NCI-H187 (cell line): ENCODE measurements at places on chromosomes 5 and 9.

DNA sequence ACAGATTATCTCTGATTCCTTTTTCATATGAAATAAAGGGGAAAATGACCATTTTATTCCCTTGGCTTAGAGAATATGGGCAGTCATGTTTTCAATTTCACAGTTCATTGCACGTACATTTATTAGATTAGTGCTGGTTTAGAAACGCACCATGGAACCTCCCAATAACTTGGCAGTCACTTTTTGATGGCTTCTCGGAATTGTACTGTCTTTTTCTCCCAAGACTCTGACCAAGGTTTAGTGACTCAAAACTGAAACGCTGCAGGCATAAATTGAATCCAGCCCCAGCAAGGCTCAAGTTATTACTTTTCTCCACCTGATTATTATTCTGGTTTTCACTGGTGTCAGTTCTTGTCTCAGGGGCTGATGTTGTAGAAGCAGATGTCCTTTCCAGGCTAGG, 55.6 kb upstream of the EGFLAM start:
- DNase-seq, result no peak

- no peak for DNase-seq
Observed at GRCh38 chr9:3043369-3043768, 199.5 kb upstream of the PUM3 start.

GRCh38 chr9:69307446-69308205, 17.4 kb upstream of the ENTREP1 start:
- DNase-seq, result peak; percentile 30

- peak; percentile 6 for DNase-seq
Observed at GRCh38 chr5:36305571-36306326, 4.0 kb upstream of the RANBP3L start.

- DNase-seq, result no peak
Observed at GRCh38 chr9:106110483-106110882, 416.1 kb downstream of the TMEM38B start.

DNA sequence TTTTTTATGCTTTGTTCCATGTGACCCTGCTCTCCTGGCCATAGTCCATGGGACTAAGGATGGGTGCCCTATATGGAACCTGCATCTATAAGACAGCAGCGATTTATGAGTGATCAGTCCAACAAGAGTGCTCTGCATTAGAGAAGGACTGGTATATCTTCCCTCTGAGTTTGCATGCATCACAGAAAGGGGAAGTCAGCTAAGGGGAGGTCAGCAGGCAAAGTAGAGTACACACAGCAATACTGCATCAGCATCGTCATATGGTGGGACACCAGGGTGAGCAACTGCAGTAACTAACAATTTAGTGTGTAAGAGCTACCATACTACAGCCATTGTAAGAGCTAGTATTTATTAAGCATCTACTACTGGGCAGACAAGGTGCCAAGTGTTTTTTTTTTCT, 311.3 kb downstream of the NDUFS4 start:
- DNase-seq, result no peak

DNA sequence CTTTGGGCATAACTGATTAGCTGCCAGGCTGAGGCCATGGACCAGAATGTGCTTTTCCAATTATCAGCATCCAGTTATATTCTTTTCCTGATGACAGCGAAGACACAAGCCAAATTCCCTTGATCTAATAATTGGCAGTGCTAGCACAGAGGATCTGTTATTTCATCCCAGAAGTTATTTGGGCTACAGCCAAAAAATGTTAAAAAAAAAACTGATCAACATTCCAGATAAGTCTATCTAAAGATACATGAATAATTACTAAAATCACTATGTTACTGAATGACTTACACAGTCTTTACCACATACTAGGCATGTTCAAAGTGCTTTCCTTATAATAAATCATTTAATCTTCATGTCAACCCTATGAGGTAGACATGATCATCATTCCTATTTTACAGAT, 13.5 kb upstream of the PDZD2 start:
- DNase-seq, result no peak

GRCh38 chr5:157343842-157344790, 78.2 kb downstream of the CYFIP2 start:
- DNase-seq, result no peak

DNA sequence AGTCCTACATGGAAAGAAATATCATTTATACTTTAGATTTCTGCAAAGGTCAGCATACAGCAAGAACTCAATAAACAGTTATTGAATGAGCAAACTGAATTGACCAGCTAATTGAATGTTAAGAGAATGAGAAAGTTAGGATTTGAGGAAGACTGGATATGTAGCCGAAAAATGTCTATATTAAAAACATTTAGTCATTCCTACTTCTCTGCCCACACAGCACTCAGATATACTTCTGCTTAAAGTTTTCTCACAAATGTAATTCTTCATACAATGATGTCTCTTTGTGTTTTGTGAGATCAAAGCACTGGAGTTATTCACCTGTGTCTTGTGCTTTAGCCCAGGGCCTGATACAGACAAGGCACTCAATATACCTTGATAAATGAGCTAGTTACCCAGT, 188.6 kb downstream of the PARP8 start:
- DNase-seq, result no peak

DNA sequence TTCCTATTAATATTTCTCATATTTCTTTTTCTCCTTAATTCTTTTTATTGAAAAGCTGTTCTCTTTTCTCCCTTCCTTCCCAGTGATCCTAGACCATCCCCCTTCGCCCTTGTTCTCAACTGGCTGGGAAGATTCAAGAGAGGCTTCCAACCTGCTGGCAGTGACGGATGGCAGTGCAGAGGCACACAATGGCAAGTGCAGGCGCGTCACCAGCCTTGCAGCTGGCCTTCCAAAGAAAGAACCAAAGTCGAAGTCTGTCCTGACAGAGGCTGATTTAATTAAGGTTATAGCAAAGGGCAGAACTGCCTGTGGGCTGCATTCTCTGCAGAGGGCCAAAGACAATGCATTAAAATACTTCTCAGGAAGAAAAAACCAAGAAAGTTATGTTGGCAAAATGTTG, 7.4 kb downstream of the CEMIP2 start:
- DNase-seq, result no peak

- DNase-seq, result no peak
Observed at GRCh38 chr9:95368377-95369160, 51.1 kb upstream of the FANCC start.

DNA sequence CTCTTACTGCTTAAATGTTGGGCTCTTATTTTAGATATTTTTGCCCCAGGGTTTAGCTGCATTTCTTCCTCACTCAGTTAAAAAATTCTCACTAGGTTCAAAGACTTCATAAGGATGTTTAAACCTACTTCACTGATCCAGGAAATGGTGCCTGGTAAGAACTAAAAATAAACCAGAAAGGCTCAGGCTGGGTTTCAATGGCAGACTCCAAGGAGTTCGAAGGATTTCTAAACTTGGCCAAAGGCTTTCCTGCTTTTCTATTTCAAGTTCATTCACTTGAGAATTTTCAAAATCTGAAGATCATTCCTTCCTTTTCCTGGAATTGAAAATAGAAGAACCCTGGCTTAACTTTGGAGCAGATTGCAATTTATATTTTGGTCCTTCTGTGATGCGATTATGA, 193.0 kb upstream of the MAP1B start:
- DNase-seq, result no peak

DNA sequence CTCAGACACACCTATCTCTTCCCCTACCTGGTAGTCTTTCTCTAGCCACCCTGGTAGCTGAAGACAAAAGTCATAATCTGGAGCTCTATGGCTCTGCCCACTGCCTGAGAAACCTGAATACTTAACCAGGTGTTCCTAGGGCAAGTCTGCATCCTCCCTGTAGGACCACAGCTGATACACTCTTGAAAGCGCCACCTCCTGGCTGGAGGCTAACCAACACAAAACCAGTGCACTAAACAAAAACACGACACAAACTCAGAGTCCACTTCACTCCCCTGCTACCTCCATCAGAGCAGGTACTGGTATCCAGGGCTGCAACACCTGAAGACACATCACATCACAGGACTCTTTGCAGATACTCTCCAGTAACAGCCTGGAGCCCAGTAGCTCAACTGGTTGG, 84.6 kb upstream of the ANXA1 start:
- no peak for DNase-seq

DNA sequence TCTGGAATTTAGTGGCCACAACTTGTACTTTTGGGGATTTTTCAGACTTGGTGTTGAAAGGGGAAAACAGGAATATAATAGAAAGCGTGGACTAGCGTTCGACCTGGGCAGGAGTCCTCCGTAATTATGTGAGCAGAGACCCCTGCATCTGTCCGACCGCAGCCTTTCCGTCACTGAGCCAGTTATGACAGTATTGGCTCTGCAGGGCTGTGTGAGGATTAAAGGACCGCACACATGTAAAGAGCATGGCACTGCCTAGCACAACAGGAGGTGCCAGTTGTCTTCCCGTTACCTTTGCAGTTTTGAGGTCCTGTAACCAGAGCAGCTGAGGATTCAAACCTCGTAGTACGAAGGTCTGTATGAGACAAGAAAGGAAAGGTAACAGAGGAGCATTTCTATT, 1.2 kb downstream of the B4GALT7 start:
- DNase-seq, result no peak

- no peak for DNase-seq
Observed at GRCh38 chr5:74300808-74301389, 339.6 kb downstream of the ENC1 start.

GRCh38 chr5:158992037-158992740, 107.5 kb downstream of the EBF1 start:
- DNase-seq, result no peak

GRCh38 chr5:112878760-112879159, 17.7 kb downstream of the SRP19 start:
- no peak for DNase-seq

GRCh38 chr9:73219985-73220626, 68.4 kb downstream of the ANXA1 start:
- no peak for DNase-seq

DNA sequence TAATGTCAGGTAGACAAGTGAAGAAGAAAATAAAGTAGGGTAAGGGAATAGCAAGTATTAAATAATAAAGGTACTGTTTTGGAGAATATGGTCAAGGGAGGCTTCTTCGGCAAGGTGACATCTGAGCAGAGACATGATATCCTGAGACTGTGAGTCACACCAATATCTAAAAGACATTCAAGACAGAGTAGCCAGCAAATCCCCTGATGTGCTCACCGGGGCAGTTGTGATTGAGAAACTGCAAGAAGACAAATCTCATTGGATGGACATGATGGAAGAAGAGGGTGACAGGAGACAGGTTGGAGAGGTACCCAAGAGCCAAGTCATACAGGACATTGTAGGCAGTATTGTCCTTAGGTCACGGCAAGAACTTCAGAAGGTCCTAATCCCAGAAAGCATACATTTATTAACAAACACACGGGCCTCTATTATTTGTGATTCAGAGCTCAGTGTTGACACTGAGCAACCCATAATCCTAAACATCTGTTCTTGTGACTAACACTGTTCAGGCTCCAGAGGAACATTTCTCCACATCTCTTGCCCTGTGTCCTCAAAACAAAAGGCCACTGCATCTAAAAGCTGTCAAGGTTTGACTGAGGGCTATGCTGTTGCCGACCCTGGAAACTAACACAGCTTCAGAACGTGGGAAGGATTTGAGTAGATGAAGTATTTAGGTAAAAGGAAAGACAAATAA, 258.7 kb upstream of the CLINT1 start:
- DNase-seq, result no peak

- DNase-seq, result no peak
Observed at GRCh38 chr9:91894023-91894422, 56.0 kb downstream of the ROR2 start.

DNA sequence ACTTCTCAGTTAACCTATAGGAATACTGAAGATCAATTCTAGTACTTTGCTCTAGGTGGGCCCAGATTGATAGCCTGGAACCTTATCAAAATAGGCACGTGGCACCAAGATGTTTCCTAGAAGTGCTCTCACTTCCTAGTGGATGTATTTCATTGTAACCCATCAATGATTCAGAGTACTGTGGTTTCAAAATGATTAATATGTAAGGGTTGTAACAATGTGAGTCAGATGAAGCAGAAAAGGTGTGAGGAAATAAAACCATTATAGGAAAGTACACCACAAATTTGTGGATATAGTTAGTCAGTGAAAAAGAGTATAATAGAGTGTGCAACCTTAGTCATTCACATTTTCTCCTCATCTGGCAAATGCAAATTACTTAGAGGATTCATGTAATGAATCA, 177.3 kb upstream of the FST start:
- no peak for DNase-seq

DNA sequence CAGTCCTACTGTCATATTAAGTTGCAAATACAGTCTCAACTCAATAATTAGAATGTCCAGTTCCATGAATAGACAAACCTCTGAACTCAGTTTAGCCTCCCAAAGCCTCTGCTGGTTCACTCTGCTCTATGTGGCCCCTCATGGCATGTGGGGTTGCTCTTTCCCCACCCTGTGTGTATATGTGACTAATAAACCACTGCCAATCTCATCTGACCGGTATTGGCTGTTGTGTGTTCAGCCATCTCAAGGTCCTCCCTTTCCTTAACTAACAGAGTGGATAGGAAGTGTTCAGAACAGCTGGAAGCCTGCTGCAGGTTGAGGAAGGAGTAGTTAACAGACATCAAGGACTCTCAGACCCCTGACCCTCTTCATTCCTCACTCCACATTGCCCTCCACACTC, 55.3 kb downstream of the IL33 start:
- no peak for DNase-seq

DNA sequence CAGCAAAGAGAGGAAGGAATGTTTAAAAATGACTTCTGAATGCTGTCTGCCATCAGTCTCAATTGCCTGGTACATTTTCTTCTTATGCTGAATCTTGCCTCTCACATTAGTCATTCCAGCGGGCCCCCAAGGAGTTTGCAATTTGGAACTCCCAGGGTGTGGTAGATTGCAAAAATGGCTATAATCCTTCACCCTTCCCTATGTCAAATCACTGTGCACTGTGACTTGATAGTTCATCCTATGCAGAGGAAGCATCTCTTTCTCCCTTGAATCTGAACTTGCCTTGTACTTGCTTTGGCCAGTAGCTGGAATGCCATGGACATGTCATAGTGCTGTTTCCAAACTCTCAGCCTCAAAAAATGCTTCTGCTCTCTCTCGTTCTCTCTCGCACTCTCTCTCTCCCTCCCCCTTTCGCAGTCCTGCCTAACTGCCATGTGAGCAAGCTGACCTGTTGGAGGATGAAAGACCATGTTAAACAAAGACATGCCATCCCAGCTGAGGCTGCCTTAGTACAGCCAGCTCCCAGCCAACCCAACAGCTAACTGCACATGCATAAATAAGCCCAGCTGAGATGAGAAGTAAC, 284.0 kb upstream of the TLE4 start:
- DNase-seq, result no peak

- no peak for DNase-seq
Observed at GRCh38 chr5:148085977-148086705, 22.4 kb downstream of the SPINK5 start.
